Urothelium cell line (cell line): ENCODE measurements at places on chromosomes 12 and 14.

DNA sequence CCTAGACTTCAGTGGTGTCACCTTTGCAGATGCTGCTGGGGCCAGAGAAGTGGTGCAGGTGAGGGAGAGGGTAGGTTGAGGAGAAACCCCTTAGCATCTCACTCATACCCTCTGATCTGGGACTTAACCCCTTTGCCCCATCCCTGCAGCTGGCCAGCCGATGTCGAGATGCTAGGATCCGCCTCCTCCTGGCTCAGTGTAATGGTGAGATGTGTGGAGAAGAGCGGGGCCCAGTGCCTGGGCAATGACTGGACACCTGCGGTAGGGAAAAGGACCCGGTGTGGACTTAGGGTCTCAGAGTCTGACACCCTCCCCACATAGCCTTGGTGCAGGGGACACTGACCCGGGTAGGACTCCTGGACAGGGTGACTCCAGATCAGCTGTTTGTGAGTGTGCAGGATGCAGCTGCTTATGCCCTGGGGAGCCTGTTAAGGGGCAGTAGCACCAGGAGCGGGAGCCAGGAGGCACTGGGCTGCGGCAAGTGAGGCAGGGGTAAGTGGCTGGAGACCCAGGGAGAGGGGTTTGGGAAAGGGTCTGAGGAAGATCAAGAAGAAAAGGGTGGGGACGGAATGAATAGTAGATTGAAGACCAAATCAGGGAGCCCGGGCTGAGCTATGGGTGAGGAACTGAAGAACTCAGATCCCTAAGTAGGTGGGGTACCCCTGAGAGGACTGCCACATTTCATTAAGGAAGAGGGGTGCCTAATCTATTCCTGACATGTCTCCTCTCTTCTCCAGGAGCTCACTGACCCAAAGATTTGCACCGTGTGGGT, 7.6 kb downstream of the B4GALNT1 start:
- no peak for DNase-seq

DNA sequence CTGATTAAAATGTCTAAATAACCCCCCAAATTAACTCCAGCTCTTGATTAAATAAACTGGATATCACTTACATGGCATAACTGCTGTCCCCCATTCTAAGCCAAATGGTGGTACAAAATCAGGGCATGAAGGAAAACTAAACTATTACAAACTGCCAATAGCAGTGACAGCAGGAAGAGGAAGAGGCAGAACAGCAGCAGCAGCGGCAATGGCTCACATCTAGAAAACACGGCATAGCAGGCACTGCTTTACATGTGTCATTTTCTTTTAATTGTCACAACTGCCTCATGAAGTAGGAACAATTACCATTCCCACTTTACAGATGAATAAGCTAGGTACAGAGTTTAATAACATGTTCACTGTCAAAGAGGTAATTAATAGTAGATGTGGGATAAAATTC, 92.0 kb downstream of the EPS8 start:
- DNase-seq = no peak

DNA sequence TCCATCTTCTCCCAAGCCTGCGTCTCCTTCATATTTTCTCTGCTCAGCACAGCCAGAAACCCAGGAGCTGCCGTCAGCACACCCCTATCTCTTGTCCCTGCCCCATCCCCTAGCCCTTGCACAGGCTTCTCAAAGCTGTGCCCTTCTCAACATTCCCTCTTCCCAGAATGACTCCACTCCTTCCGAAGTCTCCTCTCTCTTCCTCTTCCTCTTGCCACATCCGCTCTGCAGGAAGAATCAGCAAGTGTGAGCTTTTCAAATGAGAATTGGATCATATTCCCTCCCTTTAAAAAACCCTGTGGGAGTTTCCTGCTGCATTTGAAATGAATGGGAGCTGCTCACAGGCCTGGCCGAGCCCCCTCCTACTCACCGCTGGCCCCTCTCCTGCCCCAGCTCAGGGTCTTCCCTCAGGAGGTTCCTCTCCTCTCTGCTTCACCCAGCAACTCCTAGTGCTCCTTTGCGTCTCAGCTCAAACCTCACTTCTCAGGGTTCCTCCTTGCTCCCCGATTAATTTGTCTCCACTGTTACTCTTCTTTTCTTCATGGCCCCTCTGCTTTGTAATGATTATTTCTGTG, 528.5 kb upstream of the CCDC196 start:
- no peak for DNase-seq

DNA sequence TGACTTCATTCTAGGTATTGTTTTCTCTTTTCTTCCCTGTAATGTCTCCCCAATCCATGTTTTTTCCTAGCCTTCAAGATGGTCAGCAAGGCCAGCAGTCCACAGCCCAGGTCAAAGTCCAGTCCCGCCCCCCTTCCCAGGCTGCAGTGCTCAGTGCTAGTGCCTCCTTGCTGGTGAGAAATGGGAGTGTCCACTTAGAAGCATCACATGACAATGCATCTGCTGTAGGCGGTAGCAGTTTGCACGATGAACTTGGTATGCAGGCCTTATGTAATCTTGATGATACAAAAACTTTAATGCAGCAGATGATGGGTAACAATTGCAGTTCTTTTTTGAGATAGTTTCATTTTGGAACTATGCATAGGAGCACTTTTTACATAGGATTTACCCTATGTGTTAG, 88.4 kb downstream of the PCNX1 start:
- no peak for DNase-seq
